ENCODE measurements at places on chromosomes 12 and 14.

DNA sequence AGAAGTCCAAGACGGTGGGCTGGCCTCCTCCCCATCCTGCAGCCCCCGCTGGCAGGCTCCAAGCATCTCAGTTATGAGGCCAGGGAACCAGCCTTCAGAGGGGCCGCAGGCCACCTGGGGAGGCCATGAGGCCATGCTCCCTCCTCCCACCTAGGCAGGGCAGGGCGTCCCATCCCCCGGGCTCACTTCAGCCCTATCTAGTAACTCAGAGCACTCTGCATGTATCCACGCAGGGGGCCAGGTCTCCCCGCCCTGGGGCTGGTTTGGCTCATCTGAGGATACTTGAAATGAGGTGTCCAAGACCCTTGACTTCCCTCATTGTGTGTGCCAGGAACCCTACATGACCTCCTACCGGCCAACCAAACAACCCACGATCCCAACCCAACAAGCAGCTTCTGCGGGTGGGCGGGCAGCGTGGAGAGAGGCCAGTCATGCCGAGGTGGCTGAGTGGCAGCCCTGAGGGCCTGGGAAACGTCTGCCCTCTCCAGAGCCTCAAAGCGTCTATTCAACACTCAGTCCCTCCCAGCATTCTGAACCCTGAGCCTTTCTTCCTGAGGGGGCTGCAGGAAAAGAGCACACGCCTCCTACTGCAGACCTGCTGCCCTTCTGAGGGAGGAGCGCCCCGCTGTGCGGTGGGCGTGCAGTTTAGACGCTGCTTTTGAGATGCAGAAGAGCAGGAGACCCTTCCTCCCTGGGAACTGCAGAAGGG is 16.8 kb downstream of the ISCA2 start:
- DNase-seq: no peak

- DNase-seq: no peak
Observed at GRCh38 chr12:102022286-102022685, 39.5 kb downstream of the WASHC3 start.

DNA sequence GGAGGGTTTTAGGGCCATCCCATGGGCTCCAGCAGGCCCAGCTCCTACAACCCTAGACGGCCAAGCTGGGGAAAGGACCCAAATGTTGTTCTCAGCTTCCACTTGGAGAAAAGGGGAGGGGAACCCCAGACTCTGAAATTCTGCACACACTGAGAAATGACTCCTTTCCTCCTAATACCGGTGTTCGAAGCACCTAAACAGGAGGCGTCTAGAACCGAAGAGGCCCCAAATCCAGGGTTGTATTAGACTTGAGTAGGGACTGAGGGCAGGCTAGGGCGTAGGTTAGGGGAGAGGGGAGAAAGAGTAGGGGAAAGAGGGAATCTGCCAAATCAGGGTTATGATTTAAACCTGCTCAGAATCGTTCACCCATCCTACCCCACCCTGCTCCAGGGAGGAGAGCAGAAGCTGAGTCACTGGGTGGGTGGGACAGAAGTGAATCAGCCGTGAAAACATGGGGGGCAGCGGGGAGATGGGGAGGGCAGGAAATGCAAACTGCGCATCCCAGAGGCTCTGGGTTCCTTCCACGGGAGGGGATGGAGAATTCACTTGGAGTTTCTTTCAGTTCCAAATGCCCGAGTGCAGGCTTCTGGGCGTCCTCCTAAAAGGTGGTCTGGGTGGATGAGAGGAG is 1.0 kb downstream of the IGFBP6 start:
- peak; percentile 38 for DNase-seq

DNA sequence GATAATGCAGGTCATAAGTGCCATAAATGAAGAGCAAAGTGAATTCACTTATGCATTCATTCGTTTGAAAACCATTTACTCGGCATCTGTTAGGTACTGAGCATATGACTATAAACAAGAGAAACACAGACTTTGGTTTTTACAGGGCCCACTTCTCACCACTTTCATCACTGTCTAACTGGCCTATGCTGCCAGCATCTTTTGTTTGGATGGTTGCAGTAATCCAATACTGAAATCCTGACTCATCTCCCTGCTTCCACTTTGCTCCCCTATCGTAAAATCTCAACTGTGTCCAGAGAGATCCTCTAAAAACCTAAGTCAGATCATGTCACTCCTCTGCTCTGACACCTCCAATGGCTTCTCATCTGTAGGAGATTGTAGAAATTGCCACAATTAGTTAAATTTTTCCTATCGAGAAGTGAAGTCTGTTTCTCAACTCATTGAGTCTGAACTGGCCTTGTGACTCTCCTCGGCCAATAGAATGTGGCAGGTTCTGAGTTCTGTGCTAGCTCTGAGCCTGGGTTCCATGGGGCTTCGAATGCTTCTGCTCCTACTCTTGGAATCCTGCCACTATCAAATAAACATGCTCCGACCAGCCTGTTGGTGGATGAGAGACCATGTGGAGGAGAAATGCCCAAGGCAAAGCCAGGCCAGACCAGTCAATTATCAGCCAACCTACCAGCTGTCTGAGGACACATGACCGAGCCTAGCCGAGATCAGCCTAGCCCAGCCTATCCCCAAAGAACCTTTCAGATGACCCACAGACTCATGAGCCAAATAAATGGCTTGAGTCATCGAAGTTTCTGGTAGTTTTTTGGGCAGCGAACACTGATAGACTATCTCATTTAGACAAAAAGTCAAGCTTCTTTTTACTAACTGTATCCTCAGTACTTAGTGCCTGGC is 2.2 kb upstream of the BATF start:
- DNase-seq: no peak

GRCh38 chr12:108821407-108822397 is 35.7 kb downstream of the SSH1 start:
- peak; percentile 62 for DNase-seq

- DNase-seq: peak; percentile 53
Observed at GRCh38 chr12:15856097-15856982, 25.8 kb upstream of the STRAP start.

DNA sequence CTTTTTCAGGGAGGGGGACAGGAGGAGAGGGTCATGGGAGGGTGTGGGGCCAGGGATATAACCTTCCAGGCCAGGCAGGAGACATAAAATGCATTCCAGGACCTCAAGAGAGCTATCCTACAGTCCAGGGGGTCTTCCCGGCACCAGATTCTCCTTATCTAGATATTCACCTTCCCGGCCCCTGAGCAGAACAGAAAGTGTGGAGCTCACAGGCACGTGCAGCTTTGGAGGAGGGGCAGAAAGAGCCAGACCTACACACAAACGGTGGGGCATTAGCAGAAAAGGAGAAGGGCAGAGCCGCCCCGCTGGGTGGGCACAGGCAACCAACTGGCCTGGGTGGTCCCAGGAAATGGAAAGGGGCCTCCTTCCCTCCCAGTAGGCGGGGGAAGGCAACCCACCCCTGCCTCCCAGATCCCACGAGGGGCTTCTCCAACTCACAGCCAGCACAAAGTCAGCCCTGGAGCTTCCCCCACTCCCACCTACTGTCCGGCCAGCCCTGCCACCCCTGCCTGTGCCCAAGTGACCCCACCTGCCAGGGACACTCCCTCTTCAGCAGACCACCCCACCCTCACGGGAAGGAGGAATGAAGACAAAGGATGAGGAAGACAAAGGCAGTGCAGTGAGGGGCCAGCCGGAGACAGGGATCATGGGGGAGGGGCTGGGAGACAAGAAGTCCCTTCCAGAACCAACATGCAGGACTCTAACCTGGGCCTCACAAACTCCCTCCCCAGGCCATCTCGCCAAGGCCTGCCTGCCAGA is 33.3 kb downstream of the CCDC85C start:
- no peak for DNase-seq

GRCh38 chr14:73526036-73526984 is 10.6 kb upstream of the ACOT1 start:
- no peak for DNase-seq

- no peak for DNase-seq
Observed at GRCh38 chr12:69062621-69063237, 129.8 kb upstream of the CPM start.

- DNase-seq: no peak
Observed at GRCh38 chr12:115833704-115834103, 443.8 kb downstream of the MED13L start.

DNA sequence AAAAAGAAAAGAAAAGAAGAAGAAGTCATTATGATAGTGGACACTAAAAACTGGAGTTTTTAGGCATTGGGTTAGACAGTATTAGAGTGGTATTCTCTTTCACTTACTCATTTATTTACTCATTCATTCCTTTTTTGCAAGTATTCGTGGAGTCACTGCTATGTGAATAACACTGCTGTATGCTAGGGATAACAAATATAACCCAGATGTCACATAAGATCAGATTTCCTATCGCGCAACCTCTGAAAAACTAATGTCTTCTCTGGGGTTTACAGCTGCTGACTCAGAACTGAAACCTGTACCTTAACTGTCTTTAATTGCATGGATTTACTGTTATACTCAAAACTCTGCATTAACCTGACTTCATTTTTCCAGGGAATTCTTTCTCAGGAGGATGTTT is 353.7 kb downstream of the LRIG3 start:
- no peak for DNase-seq

- no peak for DNase-seq
Observed at GRCh38 chr12:66210840-66211239, 21.8 kb downstream of the IRAK3 start.

DNA sequence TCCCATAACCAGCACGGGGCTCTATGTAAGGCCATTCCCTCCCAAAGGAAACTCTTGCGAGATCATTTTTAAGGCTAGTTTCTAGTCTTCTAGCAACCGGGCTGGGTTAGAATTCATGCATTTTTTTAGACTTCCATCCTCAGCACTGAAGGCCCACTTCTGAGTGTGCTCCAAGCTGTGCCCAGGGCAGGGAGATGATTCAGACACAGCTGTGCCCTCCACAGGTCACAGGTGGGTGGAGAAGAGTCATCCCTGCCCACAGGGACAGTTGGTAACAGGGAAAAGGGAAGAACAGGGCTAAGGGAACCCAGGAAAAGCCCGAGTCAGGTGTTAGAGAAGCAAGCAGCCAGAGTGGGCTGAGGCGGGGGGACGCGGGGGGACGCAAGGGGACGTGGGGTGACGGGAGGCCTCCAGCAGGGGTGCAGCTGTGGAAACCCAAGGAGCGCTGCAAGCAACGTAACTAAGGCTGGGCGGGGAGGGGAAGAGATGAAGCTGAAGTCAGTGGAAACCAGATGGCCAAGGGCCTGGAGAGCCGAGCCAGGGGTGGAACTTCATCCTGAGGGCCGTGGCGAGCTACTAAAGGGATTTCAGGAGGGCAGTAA is 27.2 kb upstream of the PPP2R5C start:
- no peak for DNase-seq

All from activated CD4-positive, alpha-beta T cell treated with anti-CD3 and anti-CD28 coated beads for 48 hours (primary cell).